ENCODE measurements at places on chromosomes 7 and 10.

DNA sequence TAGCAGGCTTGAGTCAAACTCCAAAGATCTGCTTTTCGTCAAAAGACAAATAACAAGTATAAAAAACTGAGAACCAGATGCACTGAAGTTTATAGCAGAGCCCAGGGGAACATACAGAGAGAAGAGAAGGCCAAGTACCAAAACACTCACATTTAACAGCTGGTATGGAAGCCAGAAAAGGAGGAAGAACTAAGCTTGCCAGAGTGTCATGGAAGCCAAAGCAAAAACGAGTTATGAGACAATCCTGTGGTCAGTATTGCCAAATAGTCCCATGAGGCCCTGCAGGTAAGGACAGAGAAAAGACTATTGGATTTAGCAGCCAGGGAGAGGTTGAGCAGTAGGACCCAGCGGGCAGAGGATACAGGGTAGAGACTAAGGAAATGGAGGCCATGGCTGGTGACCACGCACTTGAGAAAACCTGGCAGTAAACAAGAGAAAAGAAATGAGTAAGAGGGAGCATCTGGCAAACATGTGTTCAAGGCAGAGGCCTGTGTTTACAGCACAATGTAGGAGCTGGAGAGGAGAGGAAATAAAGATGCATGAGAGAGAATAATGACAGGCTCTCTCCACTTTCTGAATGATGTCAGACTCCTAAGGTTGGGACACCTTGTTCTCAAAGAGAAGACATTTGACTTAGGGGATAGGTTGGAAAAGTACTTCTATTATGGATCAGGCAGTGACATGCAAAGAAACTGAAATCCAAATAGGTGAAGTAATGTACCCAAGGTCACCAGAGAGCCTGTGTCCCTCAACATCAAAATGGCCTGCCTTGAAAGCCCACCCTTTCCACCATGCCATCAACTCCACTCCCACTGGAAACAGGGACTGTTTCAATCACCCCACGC is 9.1 kb downstream of the CREB3L2 start:
- no peak for DNase-seq

DNA sequence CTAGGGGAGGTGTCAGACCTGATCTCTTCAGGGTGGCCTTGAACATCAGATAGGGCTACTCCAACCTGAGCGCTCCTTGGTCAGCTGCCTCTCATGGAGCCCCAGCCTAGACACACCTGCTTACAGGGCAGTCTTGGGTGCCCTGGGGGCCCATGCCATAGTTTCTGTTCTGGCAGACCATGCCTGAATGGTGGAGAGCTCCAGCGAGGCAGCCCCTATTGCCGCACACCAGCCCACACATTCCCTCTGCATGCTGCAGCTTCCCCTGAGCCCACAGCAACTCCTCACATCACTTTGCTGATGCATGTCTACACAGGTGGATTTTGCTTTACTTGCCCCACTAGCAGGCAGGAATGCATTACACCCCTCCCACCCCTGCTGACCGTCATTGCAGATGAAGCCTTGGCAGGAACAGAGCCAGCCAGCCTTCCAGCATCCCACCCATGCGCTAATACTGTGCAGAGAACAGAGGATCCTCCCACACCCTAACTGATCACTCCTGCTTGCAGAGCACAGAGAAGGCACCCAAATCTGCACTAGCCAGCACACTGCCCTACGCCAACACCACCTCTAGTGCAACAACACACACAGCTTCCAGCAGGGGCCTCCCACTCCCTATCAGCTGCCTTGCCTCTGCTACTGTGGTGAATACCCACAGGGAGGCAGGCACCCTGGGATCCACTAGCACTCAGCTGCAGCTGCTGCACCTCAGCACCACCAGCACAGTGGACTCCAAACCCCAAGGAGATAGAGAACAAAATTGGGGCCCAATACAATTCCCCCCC is 43.0 kb upstream of the GRM3 start:
- DNase-seq, result no peak

DNA sequence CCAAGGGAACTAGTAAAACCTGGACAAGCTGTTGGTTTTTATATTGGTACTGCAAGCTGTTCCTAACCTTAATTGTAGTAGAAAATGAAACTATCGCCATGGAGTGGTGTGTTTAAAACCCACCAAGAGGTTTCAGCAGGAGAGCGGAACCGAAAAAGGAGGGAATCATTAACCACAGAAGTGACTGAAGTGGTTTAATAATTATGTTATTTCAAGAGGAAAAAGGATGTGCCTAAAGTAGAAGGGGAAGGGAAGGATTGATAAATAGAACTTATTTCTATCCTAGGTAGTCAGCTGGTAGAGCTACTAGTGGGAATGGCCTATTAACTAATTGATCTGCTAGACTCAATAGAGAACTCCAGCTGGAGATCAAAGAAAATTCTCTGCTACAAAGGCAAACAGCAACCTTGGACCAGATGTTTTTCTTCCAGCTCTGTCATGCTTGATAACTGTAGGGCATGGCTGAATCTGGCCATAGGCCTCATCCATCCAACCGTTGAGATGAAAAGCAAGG is 91.8 kb downstream of the BAMBI start:
- no peak for DNase-seq

- no peak for DNase-seq
Measured at GRCh38 chr7:140489026-140489359, 9.7 kb upstream of the MKRN1 start.

DNA sequence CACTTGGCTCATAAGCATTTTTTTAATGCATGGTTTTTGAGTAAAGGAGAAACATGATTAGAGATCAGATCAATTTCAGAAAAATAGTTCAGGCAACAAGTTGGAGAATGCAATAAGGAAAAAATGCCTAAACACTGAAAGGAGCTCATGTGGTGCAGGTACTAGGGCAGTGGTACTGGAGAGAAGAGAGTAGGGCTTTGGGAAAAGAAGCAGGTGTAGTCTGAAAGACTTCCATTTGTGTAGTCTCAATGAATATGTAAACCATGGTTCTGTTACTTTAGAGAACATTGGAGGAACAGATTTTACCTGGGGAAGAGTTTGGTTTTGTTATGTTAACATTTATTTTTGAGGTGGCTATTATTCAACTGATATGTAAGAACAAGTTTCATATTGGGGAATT is 5.5 kb downstream of the GTPBP10 start:
- DNase-seq, result no peak

DNA sequence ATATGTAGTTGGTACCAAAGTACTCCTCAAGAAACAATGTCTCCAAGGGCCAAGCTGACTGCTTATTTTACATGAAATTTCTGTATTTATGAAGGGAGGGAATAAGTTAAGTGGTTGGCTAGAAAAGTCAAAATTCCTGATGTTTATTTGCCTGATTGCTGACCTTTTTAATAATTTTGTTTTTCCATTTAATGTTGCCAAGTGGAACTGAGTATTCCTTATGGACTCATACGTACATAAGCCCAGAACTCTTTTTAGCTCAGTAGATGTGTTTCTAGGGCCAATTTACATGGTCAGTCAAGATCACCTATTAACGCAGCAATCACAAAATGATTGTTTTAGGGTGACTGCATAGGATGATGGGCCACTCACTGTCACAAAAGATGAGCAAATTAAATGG is 78.3 kb upstream of the FZD8 start:
- DNase-seq, result no peak

- DNase-seq, result no peak
Measured at GRCh38 chr10:50387732-50388073, 136.4 kb upstream of the ASAH2 start.

DNA sequence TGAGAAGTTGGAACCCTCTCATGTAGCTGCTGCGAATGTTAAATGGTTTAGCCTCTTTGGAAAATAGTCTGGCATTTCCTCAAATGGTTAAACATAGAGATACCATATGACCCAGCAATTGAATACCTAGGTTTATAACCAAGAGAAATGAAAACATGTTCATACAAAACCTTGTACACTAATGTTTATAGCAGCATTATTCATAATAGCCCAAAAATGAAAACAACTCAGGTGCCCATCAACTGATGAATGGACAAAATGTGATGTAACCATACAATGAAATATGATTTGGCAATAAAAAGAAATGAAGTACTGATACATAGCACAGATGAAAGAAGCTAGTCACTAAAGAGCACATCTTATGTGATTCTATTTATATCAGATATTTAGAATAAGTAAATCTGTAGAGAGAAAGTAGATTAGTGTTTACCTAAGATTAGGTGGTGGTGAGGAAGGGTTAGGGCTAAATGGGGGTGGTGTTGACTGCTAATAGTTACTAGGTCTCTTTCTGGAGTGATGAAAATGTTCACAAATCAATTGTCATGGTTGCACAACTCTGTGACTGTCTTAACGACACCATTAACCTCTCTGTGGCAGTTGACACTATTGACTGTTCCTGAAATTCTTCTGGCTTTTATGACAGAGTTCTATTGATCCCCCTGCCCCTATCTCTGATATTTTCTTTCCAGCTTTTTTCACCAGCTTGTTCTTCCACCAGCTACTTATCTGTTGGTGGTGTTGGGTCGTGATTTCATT is 35.2 kb downstream of the VCL start:
- DNase-seq, result no peak

- no peak for DNase-seq
Measured at GRCh38 chr7:137954614-137955013, 47.3 kb downstream of the CREB3L2 start.

- DNase-seq, result no peak
Measured at GRCh38 chr10:128943111-128943510, 523.9 kb upstream of the MGMT start.

GRCh38 chr10:110399965-110400933 is 95.5 kb upstream of the SMNDC1 start:
- no peak for DNase-seq

- DNase-seq, result no peak
Measured at GRCh38 chr10:133401500-133401899, 7.5 kb downstream of the MTG1 start.

DNA sequence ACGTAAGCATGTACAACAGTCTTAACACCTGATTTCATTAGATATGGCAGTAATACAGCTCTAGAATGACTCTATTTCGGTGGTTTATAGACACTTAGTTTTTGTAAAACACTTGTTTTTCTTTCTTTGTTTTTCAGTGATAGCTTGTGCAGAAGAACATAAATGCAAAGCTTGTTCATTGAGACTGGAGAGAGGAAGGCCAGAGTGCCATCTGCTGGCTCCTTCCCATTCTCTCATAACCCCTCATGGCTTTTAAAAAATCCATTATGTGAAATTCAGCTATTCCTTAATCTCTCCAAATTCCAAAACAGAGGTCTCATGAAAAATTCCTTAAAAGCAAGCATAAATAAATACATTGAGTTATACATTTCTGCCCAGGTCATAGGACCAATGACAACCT is 76.3 kb downstream of the CACNB2 start:
- DNase-seq, result no peak

DNA sequence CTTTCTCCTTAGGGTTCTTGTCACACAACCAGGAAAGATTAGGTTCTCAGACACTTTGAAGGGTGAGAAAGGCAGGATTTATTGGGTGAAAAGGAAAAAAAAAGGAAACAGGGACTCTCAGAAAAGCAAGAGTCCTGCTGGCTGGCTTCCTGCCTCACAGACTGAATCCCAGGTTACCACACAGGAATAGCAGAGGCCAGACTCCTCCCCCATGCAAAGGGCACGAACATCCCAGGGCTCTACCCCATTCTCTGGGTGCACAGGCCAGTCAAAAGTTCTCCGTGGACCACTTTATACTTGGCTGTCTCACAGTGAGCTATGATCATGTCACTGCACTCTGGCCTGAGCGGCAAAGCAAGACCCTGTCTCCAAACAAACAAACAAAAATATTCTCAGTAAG is 42.6 kb downstream of the HOXA1 start:
- DNase-seq, result no peak

GRCh38 chr7:107850643-107851042 is 40.3 kb upstream of the DLD start:
- DNase-seq, result no peak

DNA sequence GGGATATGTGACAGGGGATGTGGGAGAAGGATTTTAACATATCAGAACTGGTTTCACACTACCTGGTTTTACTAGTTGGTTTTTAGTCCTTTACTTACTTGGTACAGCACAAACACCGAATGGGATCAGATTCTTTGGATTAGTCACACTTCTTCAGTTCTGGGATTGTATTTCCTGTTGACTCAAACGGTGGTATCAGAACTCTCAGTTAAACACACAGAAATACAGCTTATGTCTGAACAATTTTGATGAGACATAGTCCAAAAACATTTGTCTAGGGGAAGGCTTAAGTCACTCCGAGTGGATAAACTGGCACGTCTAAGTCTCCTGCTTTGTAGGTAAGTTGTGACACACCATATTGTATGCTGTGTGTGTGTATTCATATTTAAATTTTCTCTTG is 480.5 kb downstream of the PHTF2 start:
- DNase-seq, result no peak

- no peak for DNase-seq
Measured at GRCh38 chr10:69497231-69497561, 45.9 kb downstream of the TSPAN15 start.

DNA sequence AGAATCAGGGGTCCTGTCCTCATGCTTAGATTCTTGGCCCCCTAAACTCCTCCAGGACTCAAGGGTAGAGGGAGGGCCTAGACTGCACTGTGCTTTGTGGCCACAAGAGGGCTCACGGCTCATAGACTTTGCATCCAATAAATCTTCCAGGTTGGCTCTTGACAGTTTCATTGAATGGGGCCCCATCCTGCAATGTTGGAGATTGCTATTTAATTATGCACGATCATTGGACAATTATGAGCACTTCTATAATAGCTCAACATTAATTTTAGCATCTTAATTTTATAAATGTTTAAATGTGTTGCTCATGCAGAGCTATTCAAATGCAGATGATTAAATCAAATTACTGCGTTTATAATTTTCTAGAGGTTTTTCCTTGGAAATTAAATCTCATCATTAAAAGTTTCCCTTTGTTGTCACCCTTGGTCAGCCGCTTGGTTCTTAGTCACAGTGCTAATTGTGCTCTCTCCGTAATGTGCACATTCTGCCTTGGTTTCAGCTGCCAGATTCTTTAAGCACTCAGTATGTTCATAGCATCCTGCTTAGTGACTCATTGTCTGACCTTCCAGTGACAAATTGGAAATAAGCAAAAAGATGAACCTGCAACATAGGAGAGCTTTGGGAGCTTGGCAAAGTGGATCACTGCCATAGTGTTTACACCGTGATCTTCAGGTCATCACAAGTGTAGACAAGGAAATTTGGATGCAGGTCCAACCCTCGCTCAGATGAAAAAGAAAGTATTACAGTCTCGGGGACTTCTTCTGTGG is 33.4 kb upstream of the PLPP4 start:
- DNase-seq, result peak; percentile 11

GRCh38 chr7:55308186-55308929 is 56.8 kb upstream of the LANCL2 start:
- DNase-seq, result no peak

DNA sequence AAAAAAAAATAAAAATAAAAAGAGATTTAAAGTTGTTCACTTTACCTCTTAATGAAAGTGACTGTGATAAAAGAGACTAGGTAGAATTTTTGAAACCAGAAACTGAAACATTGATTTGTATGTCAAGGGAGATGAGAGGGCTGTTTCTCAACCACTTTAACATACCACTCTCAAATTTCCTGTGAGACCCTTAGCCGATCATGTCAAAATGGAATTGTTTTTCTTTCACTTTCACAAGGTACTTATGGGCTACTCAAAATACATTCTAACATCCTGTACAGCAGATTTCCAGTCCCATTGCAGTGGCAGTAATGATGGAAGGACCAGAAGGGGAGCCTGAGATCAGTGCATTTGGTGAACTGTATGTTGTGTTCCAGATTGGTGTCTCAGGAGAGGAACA is 261.2 kb downstream of the PPP1R3A start:
- no peak for DNase-seq

- DNase-seq, result no peak
Measured at GRCh38 chr7:15647309-15647708, 39.2 kb downstream of the MEOX2 start.

GRCh38 chr7:85010306-85010705 is 176.6 kb downstream of the SEMA3D start:
- DNase-seq, result no peak

- no peak for DNase-seq
Measured at GRCh38 chr10:18010050-18010449, 58.3 kb downstream of the SLC39A12 start.

All from stimulated activated CD4-positive, alpha-beta T cell treated with anti-CD3 and anti-CD28 coated beads, TNF-alpha, amount 100 ng/mL, for 48 hours (primary cell).